Activated T-helper 17 cell treated with anti-CD3 and anti-CD28 coated beads, Interleukin-2, amount 50 U/mL, for 72 hours (primary cell): ENCODE measurements at places on chromosomes 7 and 10. TPM values are rescaled to one million over a fixed set of nuclear protein-coding genes. Genes with fewer than 3 reads are reported as not detected.
A peak's percentile ranks its signal among the peaks of the same experiment; 100 is the strongest.

Gene ASB10
- total RNA-seq: not detected

Gene TFR2
- total RNA-seq: 30.8 TPM

Gene SP4
- total RNA-seq: 30.8 TPM

Gene ELOVL3
- total RNA-seq: 0.32 TPM

GRCh38 chr10:124239696-124240095 lies 146.3 kb upstream of the CHST15 start:
- ATAC-seq: no peak

GRCh38 chr7:132501956-132502355 lies 74.3 kb downstream of the PLXNA4 start:
- ATAC-seq: no peak

DNA sequence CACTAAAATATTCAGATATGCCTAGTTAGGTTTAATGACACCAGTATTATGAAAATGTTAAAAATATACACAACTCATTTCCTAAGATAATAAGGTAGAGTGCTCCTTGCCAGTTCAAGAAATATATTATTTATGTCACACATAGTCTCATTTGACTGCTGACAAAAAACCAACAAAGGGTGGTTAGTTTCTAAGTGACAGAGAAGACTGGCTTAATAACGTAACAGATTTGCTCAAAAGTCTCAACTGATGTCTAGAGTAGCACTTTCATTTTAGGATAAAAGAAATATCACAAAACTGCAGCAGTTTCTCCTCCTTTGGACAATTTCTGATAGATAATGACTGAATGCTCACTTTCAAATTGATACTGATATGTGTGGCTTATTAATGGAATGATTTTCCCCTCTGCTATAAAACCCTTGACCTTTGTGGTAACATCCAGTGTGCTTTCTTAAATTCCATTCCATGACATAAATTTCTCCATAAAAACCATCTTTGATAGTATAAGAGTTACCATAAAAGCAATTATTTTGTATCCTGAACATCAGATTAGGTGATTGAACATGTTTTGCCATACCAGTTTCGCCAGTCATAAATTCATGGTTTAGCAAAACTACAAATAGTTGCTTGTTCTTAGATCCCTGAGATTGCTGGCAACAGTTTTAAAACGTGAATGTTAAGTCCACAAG lies 94.2 kb downstream of the NRBF2 start:
- ATAC-seq: peak; percentile 66

DNA sequence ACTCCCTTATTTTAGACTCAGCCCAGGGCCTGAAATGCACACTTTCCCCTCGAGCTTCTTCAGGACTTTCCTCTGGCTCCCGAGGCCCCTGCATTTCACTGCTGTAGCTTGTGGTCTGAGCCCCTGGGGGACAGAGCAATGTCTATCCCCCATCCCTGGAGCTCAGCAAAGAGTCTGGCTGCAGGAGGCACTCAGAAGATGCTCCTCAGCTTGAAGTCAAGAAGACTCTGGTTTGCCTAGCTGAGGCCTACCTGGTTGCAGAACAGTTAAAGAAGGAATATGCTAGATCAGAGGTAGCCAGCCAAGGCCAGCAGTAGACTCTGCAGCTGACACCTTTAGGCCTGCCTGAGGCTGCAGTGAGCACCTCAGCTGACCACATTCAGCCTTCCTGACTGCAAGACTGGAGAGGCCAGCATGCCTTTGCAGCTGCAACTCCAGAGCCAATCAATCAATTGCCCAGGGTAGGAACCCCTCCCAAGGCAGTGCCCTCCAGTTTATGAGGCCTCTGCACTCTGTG lies 36.9 kb upstream of the IKZF1 start:
- no peak for ATAC-seq

GRCh38 chr7:47782792-47783191 lies 165.5 kb downstream of the PKD1L1 start:
- ATAC-seq: no peak

DNA sequence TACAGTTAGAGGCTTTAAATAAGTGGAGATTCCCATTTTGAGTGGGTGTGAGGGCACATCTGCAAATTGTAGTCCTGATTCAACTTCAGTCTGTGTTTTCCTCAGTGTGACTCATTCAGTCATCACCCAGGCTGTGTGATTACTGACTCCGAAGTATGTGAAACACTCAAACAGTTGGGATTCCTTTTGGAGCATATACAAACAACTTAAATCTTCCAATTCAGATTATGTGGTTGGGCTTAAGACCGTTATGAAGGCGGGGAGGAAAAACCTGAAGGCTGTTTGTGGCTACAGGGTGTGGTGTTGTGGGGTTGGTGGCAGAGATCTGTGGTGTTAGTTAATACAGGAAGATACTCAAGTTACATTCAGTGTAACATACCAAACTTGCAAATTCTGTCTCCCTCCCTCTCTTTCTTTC lies 259.7 kb upstream of the FERD3L start:
- ATAC-seq: no peak

- ATAC-seq: no peak
Measured at GRCh38 chr7:9124320-9124719, 690.9 kb downstream of the NXPH1 start.

DNA sequence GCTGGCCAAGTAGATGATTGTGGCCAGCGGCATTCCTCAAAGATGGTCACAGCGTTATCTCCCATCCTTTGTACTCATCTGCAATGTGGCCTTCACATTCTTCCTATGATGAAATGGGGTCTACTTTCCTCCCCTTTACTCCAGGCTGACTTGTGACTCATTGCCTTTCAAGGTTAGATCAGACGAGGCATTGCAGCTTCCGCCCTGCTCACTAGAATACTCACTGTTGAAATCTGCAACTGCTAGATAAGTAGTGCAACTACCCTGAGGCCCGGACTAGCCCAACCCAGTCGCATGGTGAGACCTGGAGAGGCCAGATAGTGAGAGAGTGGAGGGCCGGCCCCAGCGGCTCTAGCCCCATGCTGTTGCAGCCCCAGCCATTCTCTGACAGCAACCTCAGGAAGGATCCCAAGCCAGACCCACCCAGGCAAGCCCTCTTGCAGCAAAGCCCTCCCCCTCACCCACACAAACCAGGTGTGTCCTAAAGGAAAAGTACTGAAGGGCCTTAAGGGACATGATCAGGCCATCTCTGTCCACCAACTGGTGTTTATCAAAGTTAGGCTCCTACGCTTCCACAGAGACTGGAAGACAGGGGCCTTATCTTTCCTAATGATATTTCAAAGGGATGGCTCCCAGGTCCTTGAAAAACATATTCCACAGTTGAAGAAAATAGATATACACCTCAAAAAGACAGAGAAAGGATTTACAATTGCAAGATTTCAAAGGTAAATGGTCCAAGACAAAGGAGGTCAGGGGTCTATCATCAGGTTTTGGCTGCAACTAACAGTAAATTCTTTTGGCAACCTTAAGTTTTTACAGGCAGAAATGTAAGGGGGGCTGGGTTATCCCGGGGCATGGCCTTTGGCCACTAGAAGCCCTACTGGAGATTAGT lies 107.2 kb upstream of the TRIM24 start:
- ATAC-seq: no peak

DNA sequence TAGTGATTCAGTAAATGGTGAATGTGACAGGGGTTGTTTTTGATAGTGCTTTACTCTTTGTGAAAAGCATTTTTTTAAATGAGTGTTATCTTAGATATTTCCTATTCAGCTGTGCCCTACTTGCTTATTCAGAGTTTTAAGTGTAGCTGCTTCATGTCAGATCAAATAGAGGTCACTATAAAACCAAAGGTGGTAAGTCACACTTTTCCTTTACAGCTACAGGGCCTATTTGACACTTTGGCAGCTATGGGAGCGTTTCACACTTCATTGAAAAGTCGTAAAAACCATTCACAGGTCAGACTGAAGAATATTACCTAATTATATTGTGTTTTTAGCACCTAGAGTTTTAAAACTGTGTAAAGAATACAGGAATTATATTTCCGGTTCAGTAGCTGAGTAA lies 67.3 kb downstream of the ANKIB1 start:
- no peak for ATAC-seq

- no peak for ATAC-seq
Measured at GRCh38 chr7:10460474-10460873, 513.2 kb upstream of the PHF14 start.

- ATAC-seq: no peak
Measured at GRCh38 chr7:101009629-101010028, 10.3 kb upstream of the MUC17 start.
